ENCODE measurements at places on chromosomes 7 and 10.

- no peak for DNase-seq
Observed at GRCh38 chr10:69335063-69335587, 56.8 kb downstream of the HK1 start.

DNA sequence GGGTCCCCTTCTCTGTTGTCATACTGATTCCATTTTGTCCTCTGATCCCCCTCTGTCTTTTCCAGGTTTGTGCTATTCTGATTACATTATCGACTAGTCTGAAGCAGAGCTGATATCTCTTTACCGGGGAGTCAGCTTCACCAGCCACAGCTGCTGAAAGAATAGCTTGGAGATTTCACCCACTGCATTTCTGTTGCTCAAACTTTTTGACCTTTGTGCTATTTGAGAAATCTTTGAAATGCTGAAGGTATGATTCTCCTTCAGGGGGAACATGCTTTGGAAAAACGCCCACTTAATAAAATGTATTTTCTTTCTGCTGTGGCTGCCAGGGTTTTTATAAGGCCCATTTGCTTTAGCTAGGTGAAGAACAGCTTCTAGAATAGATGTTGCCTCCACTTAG is 197.8 kb upstream of the TCF7L2 start:
- DNase-seq: peak; percentile 13

DNA sequence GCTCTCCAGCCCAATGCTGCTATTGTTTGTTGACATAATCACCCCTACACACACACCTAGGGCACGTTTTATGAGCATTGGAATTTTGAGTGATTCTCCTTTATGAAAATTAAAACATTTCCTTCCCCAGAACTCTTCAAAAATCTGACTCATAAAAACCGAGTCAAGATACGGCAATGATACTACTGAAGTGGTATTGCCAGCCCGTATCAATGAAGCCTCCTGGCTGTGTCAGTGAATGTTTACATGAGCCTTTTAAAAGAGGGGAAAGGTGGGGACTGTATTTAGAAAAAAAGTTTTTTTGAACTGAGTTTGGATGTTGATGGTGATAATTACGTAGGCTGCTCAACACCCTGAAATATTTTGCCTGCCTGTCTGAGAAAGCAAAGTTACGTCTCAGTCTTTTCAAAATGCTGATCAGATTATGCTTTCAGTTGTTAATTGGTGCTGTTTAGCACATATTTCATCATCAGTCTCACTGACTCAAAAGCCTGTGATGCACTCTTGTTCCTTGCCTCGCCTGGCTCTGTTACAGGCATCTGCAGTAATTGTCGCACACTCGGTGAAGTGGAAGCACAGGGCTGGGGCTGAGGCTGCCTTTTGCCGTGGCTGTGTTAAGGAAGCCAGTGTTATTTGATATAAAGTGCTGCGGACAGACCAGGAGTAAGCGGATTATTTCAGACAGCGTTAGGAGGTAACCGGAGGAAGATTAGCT is 157.4 kb upstream of the TCF7L2 start:
- DNase-seq: peak; percentile 34

DNA sequence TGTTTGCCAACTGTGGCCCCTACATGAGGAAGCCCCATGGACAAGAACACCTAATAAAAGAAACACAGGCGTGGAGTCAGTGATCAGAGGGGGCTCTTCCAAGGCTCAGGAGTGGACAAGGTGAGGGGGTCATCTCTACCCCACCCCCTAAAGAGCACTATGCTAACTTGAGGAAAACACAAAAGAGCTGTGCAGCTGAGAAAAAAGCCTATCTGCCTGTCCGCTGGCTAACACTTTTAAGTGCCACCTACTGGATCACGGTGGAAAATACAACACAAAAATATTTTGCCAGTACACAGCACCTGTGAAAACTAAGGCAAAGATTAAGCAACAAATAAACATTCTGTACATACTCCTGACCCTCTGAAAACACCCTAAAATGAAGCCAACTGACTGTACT is 53.1 kb upstream of the COBL start:
- no peak for DNase-seq

GRCh38 chr10:119348516-119349240 is 141.3 kb downstream of the GRK5 start:
- no peak for DNase-seq

GRCh38 chr7:22663357-22663718 is 63.7 kb upstream of the IL6 start:
- DNase-seq: peak; percentile 79

- no peak for DNase-seq
Observed at GRCh38 chr7:4769761-4770160, 5.7 kb upstream of the AP5Z1 start.

DNA sequence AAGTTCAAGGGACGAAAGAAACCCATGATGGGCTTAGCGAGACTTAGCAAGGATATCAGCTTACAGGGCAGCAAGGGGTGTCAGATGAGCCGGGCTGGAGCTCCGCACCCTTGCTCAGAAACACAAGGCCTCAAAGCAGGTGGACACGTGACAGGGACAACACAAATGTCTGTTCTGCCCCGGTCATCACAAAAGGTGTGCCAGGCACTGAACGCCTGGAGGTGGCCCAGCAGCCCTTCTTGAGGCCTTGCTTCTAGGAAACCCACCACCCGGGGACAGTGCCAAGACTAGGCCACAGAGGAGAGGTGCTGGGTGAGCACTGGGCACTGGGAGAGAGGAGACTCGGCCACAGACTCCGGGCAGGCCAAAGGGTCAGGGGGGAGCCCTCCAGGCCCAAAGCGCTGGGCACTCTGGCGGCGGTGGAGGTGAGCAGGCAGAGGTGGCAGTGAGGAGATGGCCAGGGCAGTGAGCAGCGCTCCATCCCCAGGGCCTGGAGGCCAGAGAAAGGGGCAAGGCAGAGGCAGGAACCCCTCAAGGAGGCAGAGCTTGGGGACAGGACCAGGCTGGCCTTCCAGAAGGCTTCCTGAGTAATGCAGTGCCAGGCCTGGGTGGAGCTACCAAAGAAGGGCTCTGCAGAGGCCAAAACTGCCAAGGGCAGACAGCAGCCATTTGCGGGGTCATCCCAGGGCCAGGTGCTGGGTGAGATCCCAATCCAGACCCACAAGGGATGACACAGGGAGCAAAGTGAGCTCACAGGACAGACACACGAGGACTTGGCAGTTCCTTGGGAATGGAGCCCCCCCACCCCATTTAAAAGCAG is 22.7 kb downstream of the EBF3 start:
- no peak for DNase-seq

DNA sequence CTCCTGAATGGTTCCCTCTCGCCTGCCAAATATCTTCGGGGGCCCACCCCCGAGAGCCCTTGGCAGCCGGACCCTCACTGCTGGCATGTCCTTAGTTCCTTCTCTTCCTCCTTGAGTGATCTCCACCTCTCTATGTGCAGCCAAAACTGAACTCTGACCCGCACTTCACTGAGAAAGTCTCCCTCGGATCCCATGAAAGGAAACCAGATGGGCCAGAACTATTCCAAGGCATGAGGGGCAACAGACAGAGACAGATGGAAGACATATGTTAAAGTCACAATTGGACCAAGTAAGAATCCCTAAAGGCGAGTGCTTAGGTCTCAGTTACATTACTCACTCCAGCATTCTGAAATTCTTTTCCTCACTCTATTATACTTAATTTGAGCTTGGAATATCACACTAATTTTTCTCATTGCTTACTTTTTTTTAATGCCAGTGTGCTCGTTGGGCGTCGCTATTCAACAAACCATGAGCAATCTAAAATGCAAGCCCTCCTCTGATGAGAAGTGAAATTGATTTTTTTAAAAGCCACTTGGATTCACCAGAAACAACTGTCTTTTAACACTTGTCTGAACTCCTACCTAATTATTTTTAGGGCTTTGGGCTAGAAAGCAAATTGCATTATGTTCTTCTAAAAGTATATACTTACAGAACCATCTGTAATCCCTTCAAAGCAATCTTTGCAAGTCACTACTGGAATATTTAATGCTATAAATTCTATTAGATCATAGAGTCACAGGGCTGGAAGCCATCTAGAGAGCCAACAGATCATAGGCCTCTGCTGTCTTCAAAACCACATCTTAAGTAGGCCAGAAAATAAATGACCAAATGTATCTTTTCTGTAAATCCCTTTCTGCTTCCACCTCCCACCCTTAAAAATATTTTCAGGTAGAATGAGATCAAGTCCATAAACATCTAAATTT is 43.3 kb upstream of the EZH2 start:
- no peak for DNase-seq

GRCh38 chr7:158143196-158144120 is 444.2 kb downstream of the PTPRN2 start:
- DNase-seq: no peak

DNA sequence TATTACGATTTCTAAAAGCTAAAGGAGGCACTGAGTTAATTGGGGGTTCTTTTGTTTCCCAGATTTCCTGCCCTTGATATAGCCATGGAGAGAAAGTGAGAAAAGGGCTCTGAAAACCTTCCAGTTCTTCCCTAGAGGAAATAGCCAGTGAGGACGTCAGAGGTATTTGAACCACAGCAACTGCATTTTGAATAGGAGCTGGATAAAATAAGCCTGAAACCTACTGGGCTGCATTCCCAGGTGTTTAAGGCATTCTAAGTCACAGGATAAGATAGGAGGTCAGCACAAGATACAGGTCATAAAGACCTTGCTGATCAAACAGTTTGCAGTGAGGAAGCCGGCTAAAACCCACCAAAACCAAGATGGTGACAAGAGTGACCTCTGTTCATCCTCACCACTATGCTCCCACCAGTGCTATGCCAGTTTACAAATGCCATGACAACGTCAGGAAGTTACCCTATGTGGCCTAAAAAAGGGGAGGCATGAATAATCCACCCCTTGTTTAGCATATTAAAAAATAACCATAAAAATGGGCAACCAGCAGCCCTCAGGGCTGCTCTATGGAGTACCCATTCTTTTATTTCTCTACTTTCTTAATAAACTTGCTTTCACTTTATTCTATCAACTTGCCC is 85.1 kb upstream of the FRMD4A start:
- DNase-seq: no peak

- DNase-seq: no peak
Observed at GRCh38 chr7:17651341-17651740, 289.0 kb downstream of the SNX13 start.

DNA sequence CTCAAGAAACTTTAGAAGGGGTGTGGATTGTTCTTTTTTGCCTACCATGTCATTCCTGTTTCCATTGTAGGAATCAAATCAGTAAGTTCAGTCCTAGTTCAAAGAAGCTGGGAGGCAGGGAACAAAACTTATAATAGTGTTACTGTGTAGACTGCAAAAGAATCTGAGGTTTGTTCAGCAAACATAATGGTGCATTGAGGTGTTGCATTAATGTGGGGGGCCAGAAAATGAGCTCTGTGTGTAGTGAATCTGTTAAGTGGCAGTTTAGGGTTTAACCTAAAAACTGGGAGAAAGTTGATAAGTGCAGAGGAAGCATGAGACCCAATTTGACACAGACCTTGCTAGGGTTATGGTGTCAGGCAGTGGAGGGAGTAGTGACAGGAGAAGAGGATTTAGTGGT is 197.7 kb downstream of the SUGCT start:
- DNase-seq: no peak

- DNase-seq: no peak
Observed at GRCh38 chr7:156559001-156559400, 81.6 kb upstream of the RNF32 start.

DNA sequence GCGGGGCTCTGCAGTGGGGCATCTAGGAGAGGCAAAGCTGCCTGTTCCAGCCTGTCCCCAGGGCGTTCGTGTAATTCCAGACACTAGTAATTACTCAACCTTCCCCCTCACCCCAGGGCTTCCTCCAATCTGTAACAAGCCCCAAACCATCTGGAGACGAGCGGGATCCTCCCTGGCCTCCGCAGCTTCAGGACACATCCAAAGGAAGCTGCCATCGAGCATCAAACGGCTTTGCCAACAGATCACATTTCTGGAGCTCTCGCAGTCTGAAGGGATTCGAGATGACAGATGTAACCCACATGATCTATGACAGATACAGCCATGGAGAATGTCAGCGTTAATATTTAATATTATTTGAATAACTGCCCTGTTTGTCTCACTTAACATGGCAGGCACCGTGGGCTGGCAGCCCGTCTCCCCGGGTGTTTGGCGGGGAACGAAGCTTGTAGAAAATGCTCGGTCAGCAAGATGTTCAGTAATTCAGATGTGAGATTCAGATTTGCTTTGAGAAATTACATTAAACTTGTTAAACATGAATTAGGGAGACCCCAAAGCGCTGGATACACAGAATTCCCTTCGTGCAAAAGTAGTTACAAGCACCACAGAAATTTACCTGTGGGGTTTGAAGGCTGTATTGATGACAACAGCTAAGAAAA is 108.5 kb upstream of the C7orf33 start:
- DNase-seq: no peak

- peak; percentile 43 for DNase-seq
Observed at GRCh38 chr10:110684800-110685446, 40.8 kb downstream of the RBM20 start.

GRCh38 chr7:19107356-19108146 is 9.9 kb downstream of the TWIST1 start:
- DNase-seq: peak; percentile 86

DNA sequence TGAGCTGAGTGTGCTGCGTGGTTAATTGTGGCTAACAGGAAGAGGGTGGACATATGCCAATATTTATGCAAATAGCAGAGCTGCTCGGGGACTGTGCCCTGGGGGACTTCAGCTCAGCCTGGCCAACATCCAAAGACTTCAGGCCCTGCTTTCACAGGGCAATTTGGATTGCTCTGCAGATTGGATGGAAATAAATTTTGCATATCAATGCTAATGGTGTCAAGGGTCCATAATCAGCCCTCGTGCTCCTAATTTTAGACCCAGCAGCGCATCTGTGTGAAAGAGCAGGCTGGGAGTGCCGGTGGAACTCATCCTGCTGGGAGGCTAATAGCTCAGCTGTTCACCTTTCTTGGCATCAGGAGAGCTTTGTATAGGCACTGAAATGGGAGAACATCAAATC is 270.1 kb downstream of the TCERG1L start:
- DNase-seq: no peak
